ENCODE measurements at places on chromosomes 7 and 10.

- H3K36me3 ChIP-seq, result no peaks in the 10 kb centered on the region
- H3K27me3 ChIP-seq, result no peaks in the 10 kb centered on the region
- peaks cover 28% of the 10 kb centered on the region for H3K4me1 ChIP-seq
- no peak for DNase-seq
- no peak overlapping the region for H3K27ac ChIP-seq
These were observed 133.1 kb downstream of the SORCS3 start for GRCh38 chr10:104774234-104774633.

DNA sequence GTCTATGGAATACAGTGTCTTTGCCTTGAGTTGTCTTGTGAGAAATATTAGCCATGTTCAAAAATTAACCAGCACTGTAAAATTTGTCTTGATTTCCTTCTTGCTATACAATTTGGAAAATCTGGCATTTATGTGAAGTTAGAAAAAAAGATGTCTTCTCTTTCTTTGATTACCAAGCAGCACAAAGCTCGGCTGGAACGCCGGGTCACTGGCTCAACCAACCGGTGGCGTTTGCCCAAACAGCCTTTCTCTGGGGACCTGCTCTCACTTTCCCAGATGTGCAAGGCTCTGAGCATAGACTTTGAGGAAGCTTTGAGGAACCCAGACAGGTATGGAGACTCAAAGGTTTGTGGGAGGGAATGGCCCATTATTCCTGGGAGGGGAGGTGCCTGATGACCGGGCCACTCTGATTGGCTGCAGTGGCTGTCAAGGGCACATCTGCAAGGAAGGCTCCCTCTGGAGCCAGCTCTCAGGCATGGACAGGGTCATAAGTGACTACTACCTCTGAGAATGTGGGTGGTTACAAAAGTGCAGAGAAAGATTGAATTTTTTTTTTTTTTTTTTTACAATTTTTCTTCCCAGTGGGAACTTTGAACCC is 5.6 kb downstream of the BTBD16 start:
- H3K4me3 ChIP-seq, result no peak overlapping the region
- H3K27ac ChIP-seq, result no peak overlapping the region
- no peaks in the 10 kb centered on the region for H3K36me3 ChIP-seq
- H3K4me1 ChIP-seq, result no peaks in the 10 kb centered on the region

GRCh38 chr7:2523461-2523936 is 3.9 kb downstream of the LFNG start:
- H3K4me1 ChIP-seq, result peaks cover 4% of the 10 kb centered on the region
- no peak overlapping the region for H3K27ac ChIP-seq

DNA sequence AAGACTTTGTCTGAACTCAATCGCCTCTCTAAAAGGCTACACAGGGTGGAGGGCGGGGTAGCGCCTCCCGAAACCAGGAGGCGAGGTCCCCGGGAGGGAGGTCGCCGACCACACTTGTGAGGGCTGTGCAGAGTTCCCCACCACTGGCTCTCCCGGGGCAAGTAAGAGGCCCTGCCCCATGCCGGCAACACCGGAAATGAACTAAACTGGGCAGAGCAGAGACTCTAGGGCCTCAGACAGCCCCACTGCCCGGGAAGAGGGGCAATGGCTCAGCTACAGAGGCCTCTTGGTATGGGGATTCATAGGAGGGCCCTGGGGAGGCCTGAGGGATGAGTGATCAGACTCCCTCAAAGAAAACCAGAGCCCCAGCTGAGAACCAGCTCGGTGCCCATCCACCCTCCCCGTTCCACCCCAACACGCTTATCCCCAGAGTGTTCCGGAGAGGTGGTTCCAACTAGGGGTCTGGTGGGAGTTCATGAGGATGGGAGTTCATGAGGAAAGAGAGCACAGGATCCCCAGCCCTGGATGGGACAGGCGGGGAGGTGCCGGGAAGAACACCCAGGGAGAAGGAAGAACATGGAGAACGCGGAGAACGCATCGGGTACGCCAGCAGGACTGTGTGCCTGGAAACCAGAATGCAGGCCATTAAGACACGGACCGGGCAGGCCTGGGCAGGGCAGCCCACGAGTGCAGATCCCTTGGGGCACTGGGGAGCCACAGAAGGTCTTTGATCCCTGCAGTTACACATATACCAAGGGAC is 89.4 kb upstream of the MYL10 start:
- DNase-seq, result no peak
- H3K4me3 ChIP-seq, result no peak overlapping the region
- no peaks in the 10 kb centered on the region for H3K36me3 ChIP-seq
- no peaks in the 10 kb centered on the region for H3K27me3 ChIP-seq

- no peak overlapping the region for H3K4me3 ChIP-seq
- H3K36me3 ChIP-seq, result no peaks in the 10 kb centered on the region
- H3K4me1 ChIP-seq, result peaks cover 61% of the 10 kb centered on the region
- H3K27me3 ChIP-seq, result no peaks in the 10 kb centered on the region
- no peak overlapping the region for H3K27ac ChIP-seq
These were observed 2.8 kb upstream of the DEPP1 start for GRCh38 chr10:44981172-44982113.

DNA sequence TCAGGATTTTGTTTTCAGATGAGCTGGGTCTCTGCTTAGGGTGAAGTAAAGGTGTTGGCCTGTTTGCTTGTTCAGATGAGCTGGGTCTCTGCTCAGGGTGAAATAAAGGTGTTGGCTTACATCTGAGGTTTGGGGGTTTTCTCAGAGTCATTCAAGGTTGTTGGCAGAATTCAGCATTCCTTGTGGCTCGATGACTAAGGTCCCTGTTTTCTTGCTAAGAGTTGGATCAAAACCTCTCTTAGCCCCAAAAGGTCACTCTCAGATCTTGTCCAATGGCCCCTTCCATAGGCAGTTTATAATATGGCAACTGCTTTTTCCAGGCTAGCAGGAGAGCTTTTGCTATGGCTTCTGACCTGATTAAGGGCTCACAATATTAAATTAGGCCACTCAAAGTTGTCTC is 106.6 kb downstream of the ADAM22 start:
- no peak overlapping the region for H3K4me3 ChIP-seq
- H3K27ac ChIP-seq, result no peak overlapping the region
- DNase-seq, result no peak
- H3K27me3 ChIP-seq, result no peaks in the 10 kb centered on the region
- no peaks in the 10 kb centered on the region for H3K36me3 ChIP-seq
